Activated CD8-positive, alpha-beta memory T cell treated with anti-CD3 and anti-CD28 coated beads for 1 hour (primary cell): ENCODE measurements at places on chromosomes 11 and 22.
A peak's percentile ranks its signal among the peaks of the same experiment; 100 is the strongest.

GRCh38 chr11:69050592-69051380, 2.1 kb downstream of the TPCN2 start:
- DNase-seq: no peak

DNA sequence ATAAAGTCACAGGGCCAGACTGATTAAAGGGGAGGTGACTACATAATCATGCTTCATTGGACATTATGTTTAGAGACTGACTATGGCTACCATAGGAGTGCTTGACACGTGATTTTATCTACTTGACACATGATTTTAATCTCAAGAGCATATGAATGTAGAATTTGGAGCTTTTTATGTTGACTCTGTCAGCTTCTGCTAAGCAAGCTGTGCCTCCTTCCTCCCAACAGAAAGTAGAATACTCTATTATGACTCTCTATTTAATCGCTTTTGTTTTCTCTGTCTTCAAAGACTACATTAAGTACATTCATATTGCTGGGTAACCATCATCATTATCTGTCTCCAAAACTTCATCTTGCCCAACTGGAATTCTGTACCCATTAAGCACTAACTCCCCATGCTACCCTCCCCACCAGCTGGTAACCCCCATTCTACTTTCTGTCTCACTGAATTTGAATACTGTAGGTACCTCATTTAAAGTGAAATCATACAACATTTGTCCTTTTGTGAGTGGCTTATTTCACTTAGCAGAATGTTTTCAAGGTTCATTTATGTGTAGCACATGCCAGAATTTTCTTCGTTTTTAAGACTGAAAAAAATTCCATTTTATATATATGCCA, 24.7 kb upstream of the ANGPTL5 start:
- no peak for DNase-seq

DNA sequence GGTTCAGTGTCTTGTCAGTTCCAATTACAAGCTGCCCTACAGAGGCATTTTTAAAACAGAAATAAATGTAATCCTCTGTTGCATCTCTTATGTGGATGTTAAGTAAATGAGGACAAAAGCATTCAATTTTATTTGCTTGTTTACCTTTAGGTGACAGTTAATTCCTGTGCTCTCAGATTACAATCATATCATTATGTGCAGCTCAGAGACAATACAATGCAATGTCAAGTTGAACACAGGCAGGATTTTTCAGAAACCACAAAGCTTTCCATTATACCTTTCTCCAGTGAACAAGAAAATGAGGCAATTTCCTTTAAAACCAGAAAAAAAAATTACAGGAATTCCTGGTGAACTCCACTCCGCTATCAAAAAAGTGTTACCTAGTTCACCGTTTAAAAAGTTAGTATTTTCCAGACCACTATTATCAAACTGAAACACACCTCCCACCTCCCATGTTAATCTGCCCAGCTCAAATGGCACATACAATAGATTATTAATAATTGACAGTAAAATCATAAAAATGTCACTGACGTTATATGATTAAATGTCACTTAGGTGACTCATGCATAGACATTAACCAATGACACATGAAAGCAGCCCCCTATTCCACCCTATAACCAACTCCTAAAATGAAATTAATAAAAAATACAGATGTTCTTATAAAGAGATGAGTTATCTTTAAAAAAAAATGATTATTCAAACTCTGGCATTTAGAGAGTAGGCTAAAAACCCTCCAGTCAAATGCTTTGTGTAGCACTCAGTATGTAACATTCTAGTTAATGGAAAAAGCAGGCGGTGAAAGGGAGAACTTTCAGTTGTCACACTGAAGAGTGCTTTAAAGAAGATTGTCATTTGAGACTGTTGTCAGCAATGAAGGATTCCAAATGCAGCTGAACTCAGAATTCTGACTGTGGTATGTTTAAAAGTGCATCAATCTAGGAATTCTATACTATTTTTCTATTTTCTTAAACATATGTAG, 98.6 kb downstream of the MUC15 start:
- no peak for DNase-seq

GRCh38 chr11:118291477-118292135, 12.9 kb upstream of the CD3E start:
- no peak for DNase-seq

- no peak for DNase-seq
Observed at GRCh38 chr11:120652705-120653335, 141.3 kb downstream of the GRIK4 start.

DNA sequence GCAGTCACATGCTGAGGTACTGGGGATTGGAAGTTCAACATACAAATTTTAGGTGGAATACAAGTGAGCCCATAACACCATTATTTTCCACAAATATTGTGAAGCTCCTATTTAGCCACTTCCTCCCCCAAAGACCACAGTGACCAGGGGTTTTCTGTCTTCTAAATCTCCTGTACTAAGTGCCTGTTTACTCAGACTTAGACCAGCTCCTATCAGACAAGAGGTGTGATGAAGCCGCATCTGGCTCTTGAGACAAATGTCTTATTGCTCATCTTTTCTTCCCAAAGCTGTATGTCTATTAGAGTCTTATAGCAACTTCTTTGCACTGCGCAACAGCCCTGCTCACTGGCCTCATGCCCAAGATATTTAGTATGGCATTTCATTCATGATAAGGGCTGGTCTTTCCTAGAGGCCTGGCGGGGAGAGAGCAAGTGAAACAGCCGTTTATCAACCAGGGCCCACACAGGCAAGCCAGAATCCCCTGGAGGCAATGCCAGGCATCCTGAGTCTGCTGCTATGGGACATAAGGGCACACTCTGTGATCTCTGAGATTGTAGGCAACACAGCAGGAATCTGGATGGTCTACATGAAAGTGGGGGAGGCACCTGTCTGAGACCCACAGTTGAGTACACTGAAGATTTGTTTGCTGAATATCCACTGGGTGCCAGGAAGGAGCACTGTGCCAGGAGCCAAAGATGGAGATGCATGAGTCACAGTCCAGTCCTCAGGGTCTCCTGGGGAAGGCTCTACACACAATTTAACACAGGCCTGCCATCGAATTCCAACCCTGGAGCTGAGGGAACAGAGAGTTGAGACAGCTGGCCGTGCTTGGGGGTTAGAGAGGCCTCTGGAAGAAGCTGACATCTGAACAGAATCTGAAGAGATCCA, 78.5 kb upstream of the NCAM1 start:
- DNase-seq: no peak

DNA sequence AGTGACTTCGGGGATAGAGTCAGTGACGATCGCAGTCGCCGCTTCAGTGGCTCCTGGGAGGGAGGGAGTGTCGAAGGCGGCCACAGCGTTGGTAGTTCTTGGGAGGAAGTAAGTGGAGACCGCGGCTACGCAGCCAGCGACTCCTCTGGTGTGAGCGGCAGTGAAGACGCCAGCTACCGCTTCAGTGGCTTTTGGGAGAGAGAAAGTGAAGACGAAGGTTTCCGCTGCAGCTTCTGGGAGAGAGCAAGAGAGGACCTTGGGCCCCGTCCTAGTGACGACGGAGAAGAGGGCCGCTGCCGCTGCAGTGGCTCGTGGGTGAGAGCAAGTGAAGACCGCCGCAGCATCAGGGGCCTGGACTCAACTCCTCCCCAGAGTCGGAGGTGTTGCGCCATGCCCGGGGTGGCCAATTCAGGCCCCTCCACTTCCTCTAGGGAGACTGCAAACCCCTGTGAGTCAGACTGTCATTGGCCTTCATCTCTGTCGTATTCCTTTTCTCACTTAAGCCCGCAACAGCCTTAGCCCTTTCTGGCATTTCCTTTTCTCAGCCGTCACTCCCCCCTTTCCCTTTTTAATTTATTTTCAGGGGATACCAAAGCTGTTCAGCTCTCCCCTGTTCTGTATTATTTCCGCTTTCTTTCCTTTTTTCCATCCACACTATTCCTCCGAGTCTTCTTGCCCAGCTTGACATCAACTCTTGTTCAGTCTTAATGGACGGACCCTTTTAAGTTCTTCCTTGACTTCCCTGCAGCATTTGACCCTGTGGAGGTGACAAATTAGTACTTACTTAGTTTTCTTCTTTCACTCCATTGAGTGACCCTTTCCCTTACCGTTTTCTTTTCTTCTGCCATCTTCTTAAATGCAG, 1.0 kb downstream of the ANKRD42 start:
- peak; percentile 37 for DNase-seq

DNA sequence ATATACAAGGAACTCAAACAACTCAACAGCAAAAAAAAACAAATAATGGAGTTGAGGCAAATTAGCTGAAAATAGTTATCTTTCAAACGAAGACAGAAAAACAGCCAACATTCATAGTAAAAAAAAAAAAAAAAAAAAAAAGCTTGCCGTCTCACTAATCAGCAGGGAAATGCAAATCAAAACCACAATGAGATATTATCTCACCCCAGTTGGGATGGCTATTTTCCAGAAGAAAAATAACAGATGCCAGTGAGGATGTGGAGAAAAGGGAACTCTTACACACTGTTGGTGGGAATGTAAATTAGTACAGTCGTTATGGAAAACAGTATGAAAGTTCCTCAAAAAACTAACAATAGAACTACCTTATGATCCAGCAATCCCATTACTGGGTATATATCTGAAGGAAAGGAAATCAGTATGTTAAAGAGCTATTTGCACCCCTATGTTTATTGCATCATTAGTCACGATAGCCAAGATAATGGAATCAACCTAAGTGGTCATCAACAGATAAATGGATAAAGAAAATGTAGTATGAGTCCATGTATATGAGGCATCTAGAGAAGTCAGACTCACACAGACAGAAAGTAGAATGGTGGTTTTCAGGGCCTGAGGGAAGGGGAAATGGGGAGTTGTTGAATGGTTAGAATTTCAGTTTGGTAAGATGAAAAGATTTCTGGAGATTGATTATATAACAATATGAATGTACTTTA, 56.0 kb downstream of the USP35 start:
- no peak for DNase-seq

DNA sequence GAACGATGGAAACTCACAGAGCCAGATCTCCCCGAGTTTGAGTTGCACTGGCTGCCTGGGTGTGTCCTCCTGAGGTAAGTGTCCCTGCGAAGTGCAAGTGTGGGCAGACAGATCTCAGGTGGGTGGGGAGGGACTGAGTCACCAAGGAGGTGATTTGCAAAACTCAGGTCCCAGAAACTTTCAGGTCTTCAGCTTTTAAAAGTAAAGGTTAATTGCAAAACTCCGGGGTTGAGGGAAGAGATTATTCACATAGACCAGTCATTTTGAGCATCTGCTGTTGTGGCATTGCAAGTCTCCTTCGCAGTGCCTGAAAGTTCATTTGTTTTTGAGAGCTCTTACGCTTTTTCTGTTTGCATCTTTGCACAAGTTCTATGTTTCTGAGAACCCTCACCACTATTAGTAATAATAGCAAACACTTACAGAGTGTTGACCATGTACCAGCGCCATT, 7.1 kb downstream of the CD44 start:
- DNase-seq: peak; percentile 68

DNA sequence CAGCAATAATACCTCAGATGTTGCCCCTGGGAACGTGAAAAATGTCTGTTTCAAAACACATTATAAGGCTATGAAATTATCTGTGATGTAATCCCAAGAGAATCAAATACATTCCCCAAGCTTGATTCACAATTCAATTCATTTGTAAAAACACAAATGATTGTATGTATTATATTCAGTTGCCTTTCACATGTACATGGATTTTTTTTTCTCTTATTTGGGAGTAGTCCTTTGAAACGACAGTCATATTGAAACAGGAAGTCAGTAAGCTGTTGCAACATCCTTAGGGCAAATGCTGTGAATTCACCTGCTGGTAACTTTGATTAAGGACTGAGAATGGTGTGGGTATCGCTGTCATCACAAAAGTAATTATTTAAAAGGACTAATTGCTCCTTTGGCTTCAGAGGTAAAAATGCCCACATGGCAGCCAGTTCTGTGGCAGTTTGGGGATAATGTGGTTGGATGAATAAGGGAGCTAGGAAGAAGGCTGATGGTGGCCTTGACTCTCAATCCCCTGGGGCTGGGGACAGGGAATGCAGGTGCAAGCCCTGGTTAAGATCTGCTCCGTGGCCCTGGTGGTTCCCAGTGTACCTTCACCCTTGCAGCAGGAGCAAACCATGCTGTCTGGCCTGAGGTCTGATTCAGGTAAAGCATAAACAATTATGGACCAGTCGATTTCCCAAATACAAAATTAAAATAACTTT, 13.2 kb downstream of the EHF start:
- no peak for DNase-seq

- no peak for DNase-seq
Observed at GRCh38 chr11:15816260-15816871, 540.0 kb downstream of the SOX6 start.

DNA sequence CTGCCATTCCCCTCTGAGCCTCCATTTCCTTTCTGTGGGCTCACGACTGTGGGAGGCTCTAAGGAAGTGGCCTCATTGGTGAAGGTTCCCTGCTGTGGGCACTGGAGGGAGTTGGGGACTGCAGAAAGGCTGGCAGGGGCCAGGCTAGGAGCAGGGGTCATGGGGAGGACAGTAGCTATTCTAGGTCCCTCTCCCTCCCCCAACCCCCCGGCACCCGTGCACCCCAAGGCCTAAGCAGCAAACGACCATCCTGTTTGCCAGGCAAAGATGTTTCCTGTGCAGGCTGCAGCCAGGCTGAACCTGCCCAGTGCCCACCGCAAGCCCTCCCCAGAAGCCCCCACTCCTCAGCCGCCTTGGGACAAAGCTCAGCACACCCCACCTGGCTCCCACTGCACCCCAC, 189.4 kb downstream of the MN1 start:
- no peak for DNase-seq

GRCh38 chr11:76094740-76095139, 111.6 kb downstream of the WNT11 start:
- DNase-seq: no peak

GRCh38 chr22:22045571-22046335, 63.2 kb upstream of the TOP3B start:
- DNase-seq: no peak
